NCI-H2171 (cell line): ENCODE measurements at places on chromosomes 11 and 22.

DNA sequence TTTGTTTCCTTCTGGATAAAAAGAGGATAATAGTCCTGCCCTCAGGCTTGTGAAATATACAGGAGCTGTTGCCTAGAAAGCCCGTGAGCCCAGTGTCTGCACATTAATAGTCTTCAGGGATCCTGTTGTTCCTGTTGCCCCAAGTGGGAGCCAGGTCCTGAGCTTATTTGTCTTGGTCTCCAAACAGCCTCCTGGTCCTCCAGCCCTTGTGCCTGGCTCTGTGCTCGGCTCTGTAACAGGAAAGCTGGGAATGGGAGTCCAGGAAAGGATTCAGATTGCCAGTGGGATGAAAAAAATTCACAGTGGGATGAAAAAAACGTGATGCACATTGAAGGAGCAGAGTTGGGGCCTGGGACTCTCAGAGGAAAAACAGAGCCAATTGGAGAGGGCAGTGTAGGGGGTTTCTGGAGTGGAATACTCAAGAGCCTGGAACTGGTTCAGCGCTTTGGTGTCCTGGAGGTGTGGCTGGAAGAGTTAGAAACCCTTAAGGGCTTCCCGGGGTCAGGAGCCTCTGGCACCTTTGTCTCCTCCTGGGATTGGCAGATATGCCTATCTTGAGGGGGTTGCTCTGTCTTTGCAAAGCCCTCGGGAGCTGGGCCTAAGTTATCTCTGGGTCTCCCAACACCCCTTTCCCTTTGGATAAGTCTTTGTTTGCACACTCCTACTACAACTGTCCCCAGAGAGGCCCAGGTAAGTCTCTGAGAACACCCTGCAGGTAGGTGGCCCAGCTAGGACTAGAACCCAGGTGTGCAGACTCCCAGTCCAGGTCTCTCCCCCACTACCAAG lies 2.3 kb upstream of the INPPL1 start:
- no peak for DNase-seq

GRCh38 chr11:85694385-85694980 lies 8.5 kb upstream of the CCDC89 start:
- DNase-seq, result peak; percentile 57

DNA sequence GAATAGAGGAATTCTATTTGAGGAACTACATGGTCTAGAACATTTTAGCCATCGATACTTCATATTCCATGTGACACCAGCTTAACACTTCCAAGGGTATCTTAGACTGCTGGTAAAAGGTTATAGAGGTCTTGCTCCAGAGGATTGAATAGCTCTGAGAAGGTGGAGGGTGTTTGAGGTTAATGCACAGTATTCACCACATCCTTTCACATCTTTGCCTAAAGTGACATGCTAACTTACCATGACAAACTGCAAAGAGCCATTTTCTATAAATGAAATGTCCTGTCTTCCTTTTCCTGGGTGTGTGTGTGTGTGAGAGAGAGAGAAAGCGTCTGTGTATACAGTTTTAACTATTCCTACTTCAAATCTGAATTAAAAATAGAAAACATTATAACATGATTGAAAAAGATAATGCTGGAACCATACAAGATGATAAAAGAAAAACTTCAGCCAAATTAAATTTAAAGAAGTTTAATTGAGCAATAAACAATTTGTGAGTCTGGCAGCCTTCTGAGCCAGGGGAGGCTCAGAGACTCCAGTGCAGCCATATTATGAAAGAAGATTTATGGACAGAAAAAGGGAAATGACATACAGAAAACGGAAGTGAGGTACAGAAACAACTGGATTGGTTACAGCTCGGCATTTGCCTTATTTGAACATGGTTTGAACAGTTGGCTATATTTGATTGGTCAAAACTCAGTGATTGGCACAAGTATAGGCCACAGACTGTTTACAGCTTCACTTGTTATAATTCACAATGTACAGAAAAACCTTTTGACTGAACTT lies 320.9 kb upstream of the CCDC179 start:
- no peak for DNase-seq

DNA sequence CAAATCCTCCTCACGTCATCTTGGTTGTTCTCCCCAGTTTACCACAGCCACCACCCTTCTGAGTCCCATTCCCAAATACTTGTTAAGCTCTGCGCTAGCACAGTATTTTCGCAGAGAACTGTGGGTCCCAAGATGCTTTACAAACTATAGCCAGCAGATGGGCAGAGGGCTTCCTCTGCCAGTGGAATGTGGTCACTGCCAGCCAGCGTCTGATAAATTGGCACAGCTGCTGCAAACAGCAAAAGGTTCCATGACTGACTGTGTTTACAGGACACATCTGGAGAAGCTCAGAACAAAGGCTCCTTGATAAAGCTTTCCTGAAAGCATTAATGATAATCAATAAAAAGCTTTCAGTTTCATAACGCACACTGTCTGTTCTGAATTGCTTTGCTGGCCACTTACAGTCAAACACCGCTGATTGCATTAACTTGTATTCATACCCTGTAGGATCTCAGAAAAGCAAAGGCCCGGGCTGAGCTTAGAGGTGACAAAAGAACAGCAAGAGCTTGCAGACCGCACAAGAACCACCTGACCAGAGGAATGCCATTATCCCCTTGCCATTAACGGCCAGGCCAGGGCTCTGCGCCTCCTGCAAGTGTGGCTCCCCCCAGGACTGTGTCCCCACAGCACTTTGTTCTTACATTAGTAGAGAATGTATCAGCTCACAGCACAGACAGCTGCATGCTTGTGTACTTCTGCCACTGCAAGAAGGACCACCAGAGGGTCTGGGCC lies 120.6 kb downstream of the MICAL3 start:
- DNase-seq, result no peak

DNA sequence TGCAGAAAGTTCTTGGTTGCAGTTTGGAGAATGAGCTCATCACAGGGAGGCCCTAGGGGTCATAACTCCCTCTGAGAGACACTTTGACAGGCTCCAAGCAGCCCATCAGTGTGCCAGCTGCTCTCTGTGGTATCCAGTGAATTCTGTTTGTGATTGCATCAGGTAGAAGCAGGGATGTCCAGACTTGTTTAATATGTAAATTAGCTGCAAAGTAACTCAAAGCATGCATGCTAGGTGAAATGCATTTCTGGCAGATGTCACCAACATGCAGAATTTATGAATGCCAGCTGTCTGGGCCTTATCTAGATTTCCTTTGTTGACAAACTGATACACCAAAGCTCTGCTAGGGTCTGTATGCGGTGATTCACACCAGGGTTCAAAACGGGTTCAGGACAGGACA lies 123.6 kb upstream of the MTNR1B start:
- peak; percentile 44 for DNase-seq

DNA sequence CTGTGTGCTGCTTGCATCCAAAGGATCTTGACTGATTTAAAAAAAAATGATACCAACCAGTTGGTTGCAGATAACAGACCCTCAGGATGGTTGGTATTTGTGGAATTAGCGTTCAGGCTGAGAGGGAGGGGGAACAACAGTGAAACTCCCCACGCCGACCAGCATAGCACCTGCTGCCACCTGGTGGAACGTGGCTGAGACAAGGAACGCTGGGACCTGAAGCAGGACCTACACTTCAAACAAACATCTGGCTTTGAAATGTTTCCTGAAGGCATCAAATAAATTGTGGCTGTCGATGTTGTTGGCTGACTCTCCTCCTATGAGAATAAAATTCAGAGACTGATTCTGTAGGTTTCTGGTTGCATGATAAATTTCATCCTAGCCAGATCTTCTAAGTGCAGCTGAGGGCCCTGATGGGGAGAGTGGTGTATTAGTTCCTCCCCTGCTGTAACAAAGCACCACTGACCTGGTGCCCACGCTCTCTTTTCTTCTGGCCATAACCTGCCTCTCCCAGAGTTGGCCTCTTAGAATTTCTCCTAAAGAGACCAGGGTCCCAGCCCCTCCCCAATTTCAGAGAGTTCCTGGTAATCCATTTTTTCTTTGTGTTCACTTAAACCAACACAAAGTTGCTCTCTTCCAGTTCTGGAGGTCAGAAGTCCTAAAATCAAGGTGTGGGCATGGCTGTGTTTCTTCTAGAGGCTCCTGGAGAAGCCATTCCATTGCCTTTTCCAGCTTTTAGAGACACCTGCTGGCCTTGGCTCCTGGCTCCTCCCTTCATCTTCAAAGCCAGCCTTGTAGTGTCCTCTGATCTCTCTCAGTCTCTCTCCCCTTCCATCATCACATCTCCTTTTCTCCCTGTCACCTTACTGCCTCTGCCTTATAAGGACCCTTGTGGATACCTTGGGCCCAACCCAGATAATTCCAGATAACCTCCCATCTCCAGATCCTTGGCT lies 17.3 kb downstream of the APOL2 start:
- DNase-seq, result no peak

GRCh38 chr22:22853713-22854112 lies 33.9 kb upstream of the IGLL5 start:
- no peak for DNase-seq

GRCh38 chr22:17797721-17798559 lies 23.7 kb upstream of the BID start:
- DNase-seq, result no peak

- DNase-seq, result no peak
Measured at GRCh38 chr11:9629064-9629463, 34.8 kb upstream of the SWAP70 start.

DNA sequence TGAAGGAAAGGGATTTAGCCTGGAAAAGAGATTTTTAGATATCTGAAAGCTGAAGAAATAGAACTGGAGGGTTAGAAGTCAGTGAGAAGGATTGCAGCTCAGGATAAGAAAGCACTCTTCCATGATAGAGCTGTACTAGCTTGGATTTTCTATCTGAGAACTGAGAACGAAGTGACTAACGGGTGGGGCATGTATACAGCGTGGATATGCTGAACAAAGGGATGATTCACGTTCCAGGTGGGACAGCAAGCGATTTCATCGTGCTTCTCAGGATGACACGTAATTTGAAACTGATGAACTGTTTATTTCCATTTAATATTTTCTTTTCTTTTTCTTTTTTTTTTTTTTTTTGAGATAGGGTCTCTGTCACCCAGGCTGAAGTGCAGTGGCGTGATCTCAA lies 53.0 kb downstream of the GRAMD1B start:
- DNase-seq, result no peak

DNA sequence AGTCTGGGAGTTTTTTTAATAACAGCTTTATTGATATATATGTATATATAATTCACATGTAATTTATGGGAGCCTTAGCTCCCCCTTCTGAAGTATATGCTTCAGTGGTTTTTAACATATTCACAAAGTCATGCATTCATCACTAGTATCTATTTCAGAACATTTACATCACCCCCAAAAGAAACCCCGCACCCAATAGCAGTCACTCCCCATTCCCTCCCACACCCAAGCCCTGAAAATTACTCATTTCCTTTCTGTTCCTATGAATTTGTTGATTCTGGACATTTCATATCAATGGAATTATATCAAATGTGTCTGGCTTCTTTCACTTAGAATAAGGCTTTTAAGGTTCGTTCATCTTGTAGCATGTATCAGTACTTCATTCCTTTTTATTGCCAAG lies 35.6 kb upstream of the SYT7 start:
- no peak for DNase-seq

- DNase-seq, result no peak
Measured at GRCh38 chr11:45698777-45699497, 33.5 kb upstream of the CHST1 start.

DNA sequence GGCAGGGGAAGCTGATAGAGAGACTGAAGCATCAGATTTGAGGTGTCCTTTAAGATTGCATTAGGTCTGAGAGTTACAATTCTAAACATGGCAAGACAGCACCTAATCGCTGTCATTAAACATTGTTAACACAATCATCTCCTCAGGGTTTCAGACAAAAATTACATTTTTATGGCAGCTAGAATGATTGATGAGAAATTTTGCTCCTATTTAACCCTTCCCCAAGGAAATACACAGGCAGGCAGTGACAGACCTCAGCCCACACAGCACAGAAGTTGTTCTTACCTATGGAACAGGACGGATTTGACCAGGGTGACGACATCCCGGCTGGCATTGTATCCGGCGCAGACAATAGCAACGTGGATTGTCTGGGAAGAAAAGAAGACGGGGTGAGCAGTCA lies 294.3 kb downstream of the LARGE1 start:
- DNase-seq, result no peak

- no peak for DNase-seq
Measured at GRCh38 chr22:41257696-41258095, 17.0 kb upstream of the CHADL start.

DNA sequence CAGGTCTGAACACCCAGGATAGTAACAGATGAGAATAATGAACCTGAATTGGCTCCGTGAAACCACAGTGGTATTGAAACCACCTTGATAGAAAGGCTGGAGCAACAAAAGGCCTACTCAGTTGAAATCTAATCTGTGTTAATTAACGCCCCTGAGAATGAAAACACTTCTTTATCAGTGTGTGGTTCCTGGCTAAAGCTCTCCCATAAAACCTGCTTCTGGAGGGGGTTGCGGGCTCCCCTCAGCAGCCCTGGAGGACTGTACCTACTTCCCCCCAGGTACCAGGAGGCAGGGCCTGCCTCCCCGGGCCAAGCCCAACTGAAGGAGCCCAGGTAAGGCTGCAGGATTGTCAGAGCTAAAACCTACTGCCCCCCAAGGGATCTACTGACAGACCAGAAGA lies 54.6 kb downstream of the PLEKHA7 start:
- no peak for DNase-seq

GRCh38 chr11:16186680-16187079 lies 169.7 kb downstream of the SOX6 start:
- no peak for DNase-seq

DNA sequence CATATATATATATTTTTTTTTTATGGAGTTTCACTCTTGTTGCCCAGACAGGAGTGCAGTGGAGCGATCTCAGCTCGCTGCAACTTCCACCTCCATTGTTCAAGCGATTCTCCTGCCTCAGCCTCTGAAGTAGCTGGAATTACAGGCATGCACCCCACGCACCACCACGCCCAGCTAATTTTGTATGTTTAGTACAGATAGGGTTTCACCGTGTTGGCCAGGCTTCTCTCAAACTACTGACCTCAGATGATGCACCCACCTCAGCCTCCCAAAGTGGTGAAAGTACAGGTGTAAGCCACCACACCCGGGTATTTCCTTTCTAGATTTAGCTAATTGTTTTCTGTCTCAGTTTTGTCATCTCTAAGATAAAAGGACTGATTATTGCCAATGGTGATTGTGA lies 821.1 kb downstream of the CNTN5 start:
- no peak for DNase-seq

GRCh38 chr11:111946499-111946898 lies 9.4 kb downstream of the DIXDC1 start:
- DNase-seq, result no peak

- no peak for DNase-seq
Measured at GRCh38 chr11:1565904-1566247, 6.2 kb downstream of the DUSP8 start.

DNA sequence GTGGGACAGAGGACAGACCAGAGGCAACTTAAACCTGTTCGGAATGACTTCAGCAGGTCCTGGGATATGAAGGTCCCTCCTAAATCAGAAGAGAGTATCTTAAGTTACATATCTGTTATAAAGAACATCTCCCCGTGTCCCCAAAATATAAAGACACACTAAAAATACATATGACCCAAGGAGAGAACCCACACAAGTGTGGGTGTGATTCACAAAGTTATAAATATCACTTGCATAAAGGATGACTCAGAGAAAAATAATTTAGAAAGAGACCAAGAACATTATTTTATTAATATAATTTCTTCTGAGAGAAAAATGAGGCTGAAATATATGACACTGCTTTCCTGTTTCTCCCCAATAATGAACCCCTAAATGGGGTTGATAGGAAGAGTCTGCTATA lies 14.2 kb downstream of the OR5B21 start:
- DNase-seq, result no peak
